ENCODE measurements at places on chromosomes 6 and 20.

- DNase-seq: no peak
Measured at GRCh38 chr6:3878048-3878666, 29.0 kb downstream of the FAM50B start.

GRCh38 chr6:5126214-5126613, 41.1 kb downstream of the PPP1R3G start:
- DNase-seq: no peak

DNA sequence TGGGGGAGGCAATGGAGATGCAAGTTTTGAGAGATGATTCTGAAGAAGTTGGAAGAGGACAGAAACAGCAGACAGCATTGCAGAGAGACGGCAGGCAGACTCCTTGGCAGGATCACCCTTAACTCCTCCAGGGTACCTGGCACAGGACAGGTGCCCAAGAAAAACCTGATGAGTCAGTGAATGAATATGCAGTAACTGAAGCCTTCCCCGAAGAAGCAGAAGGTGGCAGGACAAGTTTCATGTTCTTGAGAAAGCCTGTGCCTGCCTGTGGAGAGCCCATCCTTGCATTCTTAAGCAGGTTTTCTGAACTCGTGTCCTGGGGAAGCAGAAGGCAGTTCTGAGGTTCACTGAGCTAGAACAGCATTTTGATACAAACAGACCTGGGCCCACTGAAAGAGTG, 79.6 kb upstream of the SASH1 start:
- DNase-seq: no peak

- no peak for DNase-seq
Measured at GRCh38 chr6:31125162-31125561, 4.9 kb upstream of the CDSN start.

GRCh38 chr6:89048985-89049384, 31.6 kb upstream of the PNRC1 start:
- no peak for DNase-seq

DNA sequence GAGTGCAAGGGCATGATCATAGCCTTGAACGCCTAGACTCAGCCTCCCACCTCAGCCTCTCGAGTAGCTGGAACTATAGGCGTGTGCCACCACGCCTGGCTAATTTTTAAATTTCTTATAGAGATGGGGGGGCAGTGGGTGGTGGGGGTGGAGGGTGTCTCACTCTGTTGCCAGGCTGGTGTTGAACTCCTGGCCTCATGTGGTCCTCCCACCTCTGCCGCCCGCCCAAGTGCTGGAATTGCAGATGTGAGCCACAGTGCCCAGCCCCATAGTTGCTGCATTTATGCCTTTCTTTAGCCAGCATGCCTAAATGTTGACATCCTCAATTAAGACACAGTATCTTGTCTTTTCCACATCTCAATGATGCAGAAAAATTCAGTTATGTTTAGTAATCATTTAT, 171.1 kb downstream of the ARID1B start:
- DNase-seq: no peak

DNA sequence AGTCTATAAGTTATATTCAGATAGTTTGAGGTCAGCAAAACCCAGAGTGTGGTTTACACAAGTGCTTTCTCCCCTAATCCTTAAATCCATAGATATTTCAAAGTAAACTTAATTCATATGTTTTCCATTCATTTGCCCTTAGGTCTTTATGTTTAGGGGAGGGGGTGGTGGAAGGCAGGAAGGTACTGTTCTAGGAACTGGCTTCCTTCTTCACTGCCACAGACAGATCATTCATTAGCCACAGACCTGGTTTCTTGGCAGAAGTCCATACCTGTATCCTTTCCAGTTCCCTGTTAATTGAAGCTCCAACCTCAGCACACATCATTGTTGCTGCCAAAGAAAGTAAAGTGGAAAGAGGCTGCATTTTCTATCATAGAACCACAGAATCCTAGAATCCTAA, 123.0 kb downstream of the AIG1 start:
- no peak for DNase-seq

GRCh38 chr20:35579196-35579595, 36.4 kb upstream of the SPAG4 start:
- no peak for DNase-seq

- no peak for DNase-seq
Measured at GRCh38 chr20:25020901-25021301, 28.4 kb upstream of the APMAP start.

- DNase-seq: no peak
Measured at GRCh38 chr6:129317931-129318820, 391.8 kb downstream of the ARHGAP18 start.

DNA sequence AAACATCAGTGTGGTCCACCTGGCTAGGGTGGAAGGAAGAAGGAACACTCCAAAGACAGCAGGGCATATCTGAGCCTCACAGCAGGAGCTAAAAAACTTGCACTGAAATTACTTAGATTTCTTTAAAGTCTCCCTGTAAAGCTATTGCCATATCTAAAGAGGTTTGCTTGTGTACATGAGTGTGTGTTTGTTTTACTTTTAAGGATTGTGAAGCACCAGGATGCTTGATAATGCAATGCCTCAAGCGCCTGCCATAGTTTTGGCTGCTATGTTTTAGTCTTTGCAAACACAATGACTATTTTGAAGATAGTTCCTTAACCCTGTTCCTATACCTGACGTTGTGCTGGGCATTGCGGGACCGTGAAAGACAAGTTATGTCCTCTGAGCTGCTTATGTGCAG, 65.0 kb downstream of the ID4 start:
- DNase-seq: no peak

DNA sequence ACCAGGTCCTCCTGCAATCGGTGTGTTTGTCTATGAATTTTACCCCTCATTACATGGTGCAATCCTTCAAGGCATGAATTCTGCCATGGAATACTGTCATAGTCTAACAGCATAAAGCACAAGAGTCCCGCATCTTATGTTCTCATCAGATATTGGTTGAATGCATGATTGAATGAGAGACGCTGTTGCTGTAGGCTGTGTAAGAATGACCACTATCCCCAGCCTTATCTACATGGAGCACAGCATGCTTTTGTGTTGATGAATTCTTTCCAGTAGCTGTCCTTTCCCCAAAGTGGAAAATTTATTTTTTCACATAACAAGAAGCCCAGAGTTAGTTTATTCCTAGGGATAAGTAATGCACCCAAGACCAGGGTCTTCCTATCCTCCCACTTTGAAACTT, 5.6 kb upstream of the TRAM2 start:
- no peak for DNase-seq

GRCh38 chr6:133756078-133756695, 132.7 kb upstream of the TCF21 start:
- DNase-seq: no peak

- DNase-seq: no peak
Measured at GRCh38 chr20:33070111-33071053, 9.1 kb upstream of the BPIFB4 start.

DNA sequence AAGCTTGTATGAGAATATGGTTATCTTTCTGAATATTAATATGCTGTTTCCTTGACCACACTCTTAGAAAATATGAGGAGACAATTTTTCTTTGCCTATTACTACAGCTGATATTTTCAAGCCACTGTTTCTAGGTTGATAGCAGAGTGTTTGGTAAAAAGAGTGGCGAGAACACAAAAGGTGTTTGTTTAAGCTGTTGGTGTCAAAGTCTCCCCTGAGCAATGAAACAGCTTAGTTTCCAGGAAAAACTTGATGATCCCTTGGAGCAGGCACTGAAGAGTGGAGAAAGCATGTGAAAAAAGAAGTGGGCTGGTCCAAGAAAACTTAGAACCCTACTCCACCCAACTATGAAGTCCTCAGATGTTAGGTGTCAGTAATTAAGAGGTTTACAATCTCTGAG, 182.7 kb downstream of the TFAP2B start:
- DNase-seq: no peak

- DNase-seq: peak; percentile 64
Measured at GRCh38 chr6:56851541-56852259, 103.2 kb upstream of the BEND6 start.

All from CD14-positive monocyte (primary cell).